ENCODE measurements at places on chromosomes 1 and 21. TPM values are rescaled to one million over a fixed set of nuclear protein-coding genes. Genes with fewer than 3 reads are reported as not detected.

Gene KRTAP12-2
- not detected for total RNA-seq

Gene S100B
- not detected for total RNA-seq

Gene TSTD1
- total RNA-seq, result 42.8 TPM

Gene MROH7
- total RNA-seq, result 0.16 TPM

Gene SNX7
- 0.32 TPM for total RNA-seq

Gene CCDC185
- total RNA-seq, result not detected

Gene EXOSC10
- 89.6 TPM for total RNA-seq

Gene CACNA1S
- not detected for total RNA-seq

Gene PLEKHA6
- total RNA-seq, result 0.86 TPM

Gene LCK
- 220 TPM for total RNA-seq

Gene KCNT2
- total RNA-seq, result 0.05 TPM

Gene CITED4
- total RNA-seq, result 3.0 TPM

Gene SLC44A5
- not detected for total RNA-seq
